Suprapubic skin (tissue), 4 donors: ENCODE measurements at places on chromosomes 11 and 22. TPM values are rescaled to one million over a fixed set of nuclear protein-coding genes. Genes with fewer than 3 reads are reported as not detected.
A peak's percentile ranks its signal among the peaks of the same experiment; 100 is the strongest.

The APOL3 gene
- total RNA-seq = 32.3 TPM

The MED19 gene
- total RNA-seq = 43.5 TPM

The CARD18 gene
- total RNA-seq = 11.6 TPM

The MPPED1 gene
- 0.80 TPM for total RNA-seq

DNA sequence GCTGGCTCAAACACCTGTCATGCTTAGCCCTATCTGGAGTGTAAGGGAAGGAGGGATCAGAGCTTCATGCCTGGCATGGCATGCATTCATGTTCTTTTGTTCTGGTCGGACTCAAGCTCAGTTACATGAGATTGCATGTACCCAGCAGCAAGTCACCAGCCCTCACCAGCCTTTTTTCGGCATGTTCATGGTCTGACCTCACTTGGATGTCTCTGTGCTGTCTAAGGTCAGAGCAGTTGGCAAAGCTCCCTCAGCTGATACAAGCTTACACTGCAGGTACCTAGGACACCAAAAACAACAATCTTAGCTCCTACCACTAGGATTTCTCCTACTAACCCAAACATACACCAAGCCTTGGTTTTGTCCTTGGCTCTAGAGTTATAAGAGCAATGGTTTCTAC is 152.6 kb downstream of the BARX2 start:
- DNase-seq = no peak

DNA sequence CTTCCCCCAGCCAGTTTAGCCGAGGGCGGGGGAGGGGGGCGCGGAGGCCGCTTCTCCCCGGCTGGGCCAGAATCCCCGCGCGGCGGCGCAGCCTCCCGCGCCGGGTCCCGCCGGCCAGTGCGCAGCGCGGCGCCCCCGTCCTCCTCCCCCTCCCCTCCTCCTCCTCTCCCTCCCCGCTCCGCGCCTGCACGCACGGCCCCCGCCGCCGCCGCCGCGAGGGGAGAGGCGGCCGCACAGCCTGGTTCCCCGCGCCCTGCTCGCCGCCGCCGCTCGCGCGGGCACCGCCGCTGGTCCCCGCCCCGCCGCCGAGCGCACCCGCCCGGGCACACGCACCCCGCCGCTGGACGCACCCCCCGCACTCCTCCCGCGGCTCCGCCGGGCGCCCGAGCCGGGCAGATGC is at the start of gene FLRT1:
FLRT1 (plus strand) TSS at position 356 of the 400 bp plus-strand sequence. CDS start 80,337 bp downstream, outside the sequence.
- DNase-seq = no peak

GRCh38 chr11:35751664-35752061 is 89.1 kb downstream of the TRIM44 start:
- DNase-seq = no peak

DNA sequence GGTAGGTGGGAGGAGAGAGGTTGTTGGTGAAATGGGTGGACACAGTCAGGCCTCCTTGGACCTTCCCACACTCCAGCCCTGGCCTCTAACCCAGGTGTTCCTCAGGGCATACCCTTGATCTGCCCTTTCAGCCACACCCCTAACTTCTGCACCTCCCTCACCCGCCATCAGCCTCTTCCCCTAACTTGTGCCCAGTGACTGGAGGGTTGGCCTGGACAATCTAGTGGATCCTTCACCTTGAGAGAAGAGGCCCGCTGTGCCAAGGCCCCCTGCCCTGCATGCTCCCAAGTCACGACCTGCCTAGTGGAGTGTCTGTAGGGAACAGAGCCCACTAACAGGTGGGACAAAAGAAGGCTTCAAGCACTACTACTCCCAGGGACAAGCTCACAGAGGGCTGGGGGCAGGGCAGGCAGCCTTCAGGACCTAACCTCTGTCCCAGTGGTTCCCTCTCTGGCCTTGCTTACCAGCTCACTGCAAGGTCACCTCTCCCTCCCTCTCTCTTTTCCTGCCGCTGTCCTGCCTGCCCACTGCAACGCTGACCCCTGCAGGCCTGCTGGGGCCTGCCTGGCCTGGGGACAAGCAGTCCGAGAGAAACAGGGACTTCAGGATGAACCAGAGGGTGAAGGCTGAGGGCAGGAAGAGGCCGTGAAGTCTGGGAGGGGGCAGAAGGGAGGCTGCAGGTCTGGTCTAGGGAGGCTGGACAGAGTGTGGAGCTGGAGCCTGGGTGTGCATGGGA is 3.3 kb downstream of the SYT7 start:
- DNase-seq = no peak

DNA sequence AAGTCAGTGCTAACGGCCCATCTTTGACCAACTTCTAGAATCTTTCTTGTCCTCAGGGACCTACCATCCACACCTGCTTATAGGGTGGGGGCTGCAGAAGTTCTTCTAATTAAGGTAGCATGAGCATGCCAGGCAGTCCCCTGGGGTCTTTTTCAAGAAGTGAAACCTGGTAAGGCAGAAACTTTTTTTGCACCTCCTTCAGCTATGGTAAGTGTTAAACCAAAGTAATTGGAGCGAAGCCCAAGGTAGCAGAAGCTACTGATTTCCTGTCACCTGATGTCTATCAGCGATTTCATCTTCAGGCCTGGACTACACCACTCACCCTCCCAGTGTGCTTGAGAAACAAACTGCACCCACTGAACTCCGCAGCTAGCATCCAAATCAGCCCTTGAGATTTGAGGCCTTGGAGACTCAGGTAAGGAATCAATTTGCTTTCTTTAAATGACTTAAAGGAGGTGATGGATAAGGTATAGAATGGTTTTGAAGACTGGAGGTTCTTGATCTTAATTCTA is at the start of gene MS4A1:
MS4A1 (plus strand) TSS at position 317 of the 512 bp plus-strand sequence. CDS start 6,528 bp downstream, outside the sequence.
- no peak for DNase-seq

DNA sequence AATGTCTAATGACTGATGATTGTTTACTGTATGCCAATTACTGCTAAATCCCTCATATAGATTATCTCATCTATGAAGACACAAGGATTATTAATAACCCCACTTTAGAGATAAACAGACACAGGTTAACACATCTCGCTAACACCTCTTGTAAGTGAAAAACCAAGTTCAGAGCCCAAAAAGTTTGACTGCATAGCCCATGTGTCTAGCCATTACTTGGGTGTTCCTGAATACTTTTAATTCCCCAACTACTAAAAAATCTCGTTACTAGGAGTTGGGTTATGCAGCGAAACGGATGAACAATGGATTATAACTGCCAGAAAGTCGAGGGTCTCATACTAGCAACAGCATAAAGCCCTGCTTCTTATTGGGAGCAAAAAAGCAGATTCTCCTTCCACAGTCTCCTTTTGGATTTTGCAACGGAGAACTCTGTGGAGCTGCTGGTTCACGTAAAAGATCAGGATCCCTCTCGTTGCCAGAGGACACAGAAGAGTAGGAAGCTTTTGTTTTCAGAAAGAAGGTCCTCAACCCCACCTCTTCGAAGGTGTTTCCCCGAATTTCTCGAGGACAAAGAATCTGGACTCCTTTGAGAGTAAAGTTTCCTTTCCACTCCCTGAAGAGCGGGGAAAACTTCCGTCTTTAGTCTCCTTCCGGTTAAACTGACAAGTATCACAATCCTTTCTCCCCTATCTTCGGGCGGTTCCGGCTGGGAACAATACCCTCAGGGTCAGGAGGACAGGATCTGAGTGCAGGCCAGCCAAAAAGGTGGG is 979 bp downstream of the ZBED5 start:
- peak; percentile 77 for DNase-seq

- no peak for DNase-seq
Observed at GRCh38 chr11:77269484-77270123, 31.9 kb downstream of the GDPD4 start.

DNA sequence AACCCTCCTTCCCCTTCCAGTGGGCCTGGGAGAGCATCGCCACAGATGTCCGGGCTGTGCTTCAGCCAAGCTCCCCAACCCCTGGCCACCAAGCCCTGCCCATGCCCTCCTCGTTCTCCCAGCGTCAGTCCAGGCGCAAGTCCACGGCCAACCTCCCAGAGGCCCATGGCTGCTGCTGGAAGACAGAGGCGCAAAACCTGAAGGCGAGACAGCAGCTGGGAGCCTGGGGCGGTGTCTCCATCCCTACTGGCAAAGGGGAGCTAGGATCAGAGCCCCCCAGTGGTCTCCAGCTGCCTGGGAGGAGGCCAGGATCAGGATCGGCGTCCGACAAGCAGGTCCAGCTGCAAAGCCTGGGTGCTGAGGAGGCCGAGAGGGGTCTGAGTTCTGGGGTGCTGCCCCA is 1.9 kb downstream of the TSGA10IP start:
- DNase-seq = no peak

- DNase-seq = peak; percentile 88
Observed at GRCh38 chr11:12377106-12377823, at the start of gene PARVA. PARVA (plus strand) TSS chr11:12377571; CDS start chr11:12377648, 77 bp downstream.

GRCh38 chr11:111944139-111944538 is 7.0 kb downstream of the DIXDC1 start:
- DNase-seq = no peak

DNA sequence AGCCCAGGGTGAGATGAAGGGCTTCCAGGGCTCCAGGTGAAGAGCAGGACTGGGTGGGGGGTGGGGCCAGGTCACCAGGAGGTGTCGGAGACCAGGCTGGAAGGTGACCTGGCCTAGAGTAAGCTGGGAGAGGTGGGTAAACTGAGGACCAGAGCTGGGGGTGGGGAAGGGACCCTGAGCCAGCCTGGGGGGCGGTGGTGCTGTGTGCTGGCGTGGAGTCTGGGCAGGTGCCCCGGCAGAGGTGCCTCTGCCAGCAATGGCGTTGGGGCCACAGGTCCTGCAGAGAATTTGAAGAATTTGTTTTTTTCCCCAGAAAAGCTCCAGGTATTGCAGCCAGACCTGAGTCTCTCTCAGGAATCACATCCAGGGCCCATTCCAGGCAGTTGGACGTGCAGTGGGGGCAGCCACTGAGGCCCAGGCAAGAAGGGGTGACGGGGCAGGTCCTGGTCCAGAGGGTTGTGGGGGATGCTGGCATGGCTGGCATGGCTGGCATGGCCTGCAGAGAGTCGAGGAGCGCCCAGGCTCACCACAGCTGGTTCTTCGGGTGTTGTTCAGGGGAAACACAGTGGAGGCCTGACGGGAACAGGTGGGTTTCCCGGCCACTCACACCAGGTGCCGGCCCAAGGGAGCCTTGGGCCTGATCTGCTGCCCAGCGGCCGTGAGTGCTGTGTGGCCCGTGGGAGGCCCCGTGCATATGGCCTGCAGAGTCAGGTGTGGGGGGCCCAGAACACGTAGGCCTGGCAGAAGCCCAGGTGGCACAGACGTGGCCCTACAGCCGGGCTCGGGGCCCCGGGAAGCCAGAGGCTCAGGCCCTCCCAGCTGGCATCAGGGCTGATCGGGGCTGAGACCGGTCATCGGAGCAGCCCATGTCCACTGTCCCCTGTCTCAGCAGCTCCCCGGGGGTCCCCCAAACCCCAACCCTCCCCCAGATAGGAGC is 6.4 kb upstream of the MUC6 start:
- peak; percentile 50 for DNase-seq
